ENCODE measurements at places on chromosomes 6 and 20.

DNA sequence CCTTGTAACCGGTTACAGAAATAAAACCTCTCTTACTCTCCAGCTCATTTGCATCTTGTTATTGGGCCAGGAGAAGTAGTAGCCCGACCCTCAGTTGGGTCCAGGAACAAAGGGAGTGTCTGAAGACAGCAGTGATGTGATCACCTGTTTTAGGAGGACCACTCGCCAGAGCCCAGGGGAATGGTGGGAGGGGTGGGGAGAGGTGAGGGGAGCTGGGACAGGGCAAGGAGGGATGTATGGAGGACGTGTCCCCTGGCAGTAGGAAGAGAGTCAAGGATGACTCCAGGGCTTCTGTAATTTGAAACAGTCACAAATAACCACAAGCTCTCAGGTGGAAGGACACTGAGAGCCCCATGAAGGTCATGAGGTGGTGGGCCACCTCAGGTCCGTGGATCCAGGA is 1.4 kb upstream of the PCMTD2 start:
- DNase-seq = no peak

GRCh38 chr6:8017705-8018104 is 46.5 kb downstream of the BLOC1S5 start:
- no peak for DNase-seq

- no peak for DNase-seq
Observed at GRCh38 chr6:75827163-75827562, 78.1 kb downstream of the MYO6 start.

GRCh38 chr6:90192857-90193256 is 103.8 kb downstream of the BACH2 start:
- no peak for DNase-seq

- DNase-seq = no peak
Observed at GRCh38 chr20:59424976-59425375, 124.6 kb downstream of the EDN3 start.

Data from MG63 (cell line).